ENCODE measurements at places on chromosomes 1 and 21.

- DNase-seq: no peak
Observed at GRCh38 chr21:28445141-28445830, 547.4 kb downstream of the LTN1 start.

DNA sequence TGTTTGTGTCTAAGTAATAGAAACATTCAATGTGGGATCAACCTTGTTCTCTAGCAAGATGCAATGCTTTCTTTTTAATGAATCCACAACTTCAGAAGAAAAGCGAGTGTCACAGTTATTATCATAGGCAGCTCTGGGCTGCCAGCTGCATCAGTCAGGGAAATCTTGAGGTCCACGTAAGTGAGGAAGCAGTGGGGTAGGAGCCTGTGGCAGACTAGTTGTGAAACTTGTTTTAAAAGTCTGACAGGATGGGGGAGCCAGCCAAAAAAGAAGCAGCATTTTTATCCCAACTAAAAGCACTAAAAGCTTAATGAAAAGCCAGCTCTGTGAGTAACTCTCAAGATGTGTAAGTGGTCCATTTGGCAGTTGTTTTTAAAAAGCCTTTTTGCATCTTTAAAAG lies 113.1 kb downstream of the ZNF326 start:
- DNase-seq: no peak

DNA sequence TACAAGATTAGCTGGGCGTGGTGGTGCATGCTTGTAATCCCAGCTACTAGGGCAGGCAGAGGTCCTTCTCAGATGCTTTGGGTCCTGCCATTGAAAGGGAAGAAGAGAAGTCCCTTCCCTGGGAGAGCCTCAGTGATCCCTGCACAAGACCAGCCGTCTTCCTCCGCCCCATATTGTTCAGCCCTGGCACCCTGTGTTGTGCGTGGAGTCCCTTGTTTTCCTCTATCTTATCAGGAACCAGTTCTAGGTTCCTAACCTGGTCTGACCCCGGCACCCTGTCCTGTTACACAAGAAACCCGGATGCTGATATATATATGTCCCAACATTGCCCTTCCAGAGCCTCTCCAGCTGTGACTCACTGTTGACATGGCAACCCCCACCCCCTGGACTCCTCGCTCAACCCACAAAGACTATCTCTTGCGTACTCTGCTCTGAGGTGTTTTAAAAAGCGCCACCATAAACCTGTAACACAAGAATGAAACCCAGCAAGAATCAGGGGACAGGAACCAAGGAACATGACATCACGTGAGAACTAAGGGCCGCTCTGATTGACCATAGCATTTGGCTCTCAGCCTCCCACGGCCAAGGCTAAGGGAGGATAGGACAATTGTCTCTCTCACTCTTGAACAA lies 4.8 kb downstream of the MX2 start:
- DNase-seq: no peak

DNA sequence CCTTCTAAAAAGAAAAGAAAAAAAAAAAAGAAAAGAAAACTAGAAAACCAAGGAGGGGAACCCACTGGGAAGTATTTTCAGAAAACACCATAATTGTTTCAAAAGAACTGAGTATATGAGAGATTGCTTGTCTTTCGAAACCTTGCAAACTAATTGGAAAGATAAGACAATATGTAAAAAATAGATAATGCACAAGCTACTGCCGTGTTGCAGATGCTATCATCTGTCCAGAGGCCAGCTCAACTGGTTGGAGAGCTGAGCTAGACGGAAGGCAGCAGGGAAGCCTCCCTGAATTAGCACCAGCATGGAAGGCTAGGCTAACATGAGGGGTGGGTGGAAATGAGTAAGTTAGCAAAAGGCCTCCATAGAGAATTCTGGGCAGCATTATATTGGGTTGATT lies 16.2 kb upstream of the CACHD1 start:
- DNase-seq: no peak
